Activated CD4-positive, alpha-beta T cell treated with anti-CD3 and anti-CD28 coated beads for 4 hours (primary cell): ENCODE measurements at places on chromosomes 6 and 20.

- no peak for DNase-seq
Observed at GRCh38 chr20:11769825-11770224, 147.9 kb upstream of the BTBD3 start.

DNA sequence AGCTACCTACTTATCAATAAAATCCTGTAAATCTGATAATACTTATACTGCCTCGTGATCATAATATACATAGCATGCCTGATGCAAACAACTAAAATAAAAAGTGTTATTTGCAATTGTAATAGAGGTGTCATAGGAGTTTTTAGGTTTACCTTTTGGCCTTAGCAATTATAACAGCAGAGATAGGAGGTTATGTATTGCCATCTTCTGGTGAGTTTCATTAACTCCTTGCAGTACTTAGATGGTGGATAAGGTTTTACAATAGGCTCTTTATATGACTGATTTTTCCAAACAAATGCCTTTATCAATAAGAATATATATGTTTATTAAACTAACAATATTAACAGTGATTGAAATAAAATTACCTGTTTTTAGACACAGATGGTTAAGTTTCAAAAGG is 27.8 kb upstream of the MYCT1 start:
- no peak for DNase-seq

DNA sequence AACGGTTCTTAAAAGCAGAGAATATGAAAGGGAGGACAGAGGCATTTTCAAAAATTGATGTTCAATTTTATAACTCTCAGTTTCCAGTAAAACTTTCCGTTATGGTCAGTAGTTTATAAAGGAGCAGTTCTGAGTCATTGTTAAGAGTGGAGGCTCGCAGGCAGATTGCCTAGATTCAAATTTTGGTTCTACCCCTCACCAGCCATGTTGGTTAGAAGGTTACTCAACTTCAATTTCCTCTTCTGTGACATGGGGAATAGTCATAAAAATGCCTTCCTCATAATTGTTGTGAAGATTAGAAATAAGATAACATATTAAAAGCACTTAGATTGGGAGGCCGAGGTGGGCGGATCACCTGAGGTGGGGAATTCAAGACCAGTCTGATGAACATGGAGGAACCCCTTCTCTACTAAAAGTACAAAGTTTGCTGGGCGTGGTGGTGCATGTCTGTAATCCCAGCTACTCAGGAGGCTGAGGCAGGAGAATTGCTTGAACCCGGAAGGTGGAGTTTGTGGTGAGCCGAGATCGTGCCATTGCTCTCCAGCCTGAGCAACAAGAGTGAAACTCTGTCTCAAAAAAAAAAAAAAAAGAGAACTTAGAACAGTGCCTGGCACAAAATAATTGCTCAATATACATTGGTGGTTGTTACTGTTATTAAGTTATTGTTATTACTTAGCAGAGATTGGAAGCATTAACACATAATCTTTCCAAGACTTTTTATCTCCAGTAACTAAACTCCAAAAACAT is 348.9 kb downstream of the NRN1 start:
- DNase-seq, result no peak

DNA sequence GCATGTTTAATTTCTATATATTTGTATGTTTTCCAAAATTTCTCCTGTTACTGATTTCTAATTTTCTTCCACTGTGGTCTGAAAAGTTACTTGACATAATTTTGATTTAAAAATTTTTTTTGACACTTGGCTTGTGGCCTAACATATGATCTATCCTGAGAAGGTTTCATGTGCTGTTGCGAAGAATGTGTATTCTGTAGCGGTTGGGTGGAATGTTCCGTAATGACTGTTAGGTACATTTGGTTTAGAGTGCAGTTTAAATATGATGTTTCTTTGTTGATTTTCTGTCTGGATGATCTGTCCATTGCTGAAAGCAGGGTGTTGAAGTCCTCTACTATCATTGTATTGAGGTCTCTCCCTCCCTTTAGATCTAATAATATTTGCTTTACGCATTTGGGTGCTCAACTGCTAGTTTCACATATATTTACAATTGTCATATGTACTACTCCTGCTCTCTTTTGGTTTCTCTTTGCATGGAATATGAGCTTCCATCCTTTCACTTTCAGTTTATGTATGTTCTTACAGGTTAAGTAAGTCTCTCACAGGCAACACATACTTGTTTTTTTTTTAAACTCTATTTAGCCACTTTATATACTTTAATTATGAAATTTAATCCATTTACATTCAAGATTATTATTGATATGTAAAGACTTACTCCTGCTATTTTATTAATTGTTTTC is 19.5 kb upstream of the EDN1 start:
- DNase-seq, result no peak

DNA sequence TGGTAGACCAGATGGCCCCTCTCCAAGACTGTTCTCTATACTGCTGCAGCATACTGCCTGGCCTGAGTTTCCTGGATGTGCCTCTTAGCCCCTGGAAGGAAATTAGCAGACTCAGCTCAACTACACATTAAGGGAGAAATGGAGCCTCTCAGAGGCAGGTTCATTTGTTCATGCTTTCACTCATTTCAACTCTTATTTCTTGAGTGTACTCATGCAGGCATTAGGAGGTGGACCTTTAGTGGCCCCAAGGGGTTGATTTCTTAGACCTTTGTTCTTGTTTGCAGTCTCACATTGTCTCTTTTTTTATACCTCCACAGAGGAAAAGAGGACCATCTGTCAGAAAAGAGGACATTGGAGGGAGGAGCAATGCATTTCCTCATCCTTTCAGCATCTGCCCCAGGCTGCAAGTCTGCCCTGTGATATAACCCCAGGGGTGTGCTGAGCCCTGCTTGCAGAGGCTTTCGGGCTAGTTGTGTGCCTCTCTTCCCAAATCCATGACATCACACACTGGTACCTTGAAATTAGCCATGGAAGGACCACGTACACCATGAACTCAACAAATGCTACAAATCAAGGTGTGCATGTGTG is 456.2 kb downstream of the CD83 start:
- no peak for DNase-seq
